ENCODE measurements at places on chromosomes 6 and 20.

DNA sequence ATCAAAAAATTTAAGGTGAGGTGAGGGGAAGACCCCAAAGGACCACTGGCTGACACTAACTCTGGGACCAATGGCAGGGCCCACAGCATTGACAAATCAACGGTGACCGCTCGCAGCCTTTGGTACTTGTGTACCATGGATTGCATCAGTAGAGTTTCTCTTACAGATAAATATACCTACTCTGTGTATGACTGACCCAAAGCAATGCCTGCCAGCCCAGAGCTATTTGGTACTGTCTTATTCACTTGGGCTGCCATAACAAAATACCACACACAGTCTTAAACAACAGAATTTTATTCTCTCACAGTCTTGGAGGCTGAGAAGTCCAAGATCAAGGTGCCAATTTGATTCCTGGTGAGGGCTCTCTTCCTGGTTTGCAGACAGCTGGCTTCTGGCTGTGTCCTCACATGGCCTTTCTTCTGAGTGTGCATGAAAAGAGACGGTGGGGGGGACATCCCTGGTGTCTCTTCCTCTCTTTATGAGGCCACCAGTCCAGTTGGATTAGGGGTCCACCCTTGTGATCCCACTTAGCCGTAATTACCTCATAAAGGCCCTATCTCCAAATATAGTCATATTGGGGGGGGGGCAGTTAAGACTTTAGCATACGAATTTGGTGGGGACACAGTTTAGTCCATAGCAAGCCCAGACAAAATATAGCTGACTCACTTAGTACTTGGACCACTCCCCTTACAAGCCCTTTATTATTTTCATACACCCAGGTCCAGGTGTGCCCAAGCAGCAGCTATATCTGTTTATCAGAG is 336.3 kb downstream of the CD83 start:
- no peak for DNase-seq

DNA sequence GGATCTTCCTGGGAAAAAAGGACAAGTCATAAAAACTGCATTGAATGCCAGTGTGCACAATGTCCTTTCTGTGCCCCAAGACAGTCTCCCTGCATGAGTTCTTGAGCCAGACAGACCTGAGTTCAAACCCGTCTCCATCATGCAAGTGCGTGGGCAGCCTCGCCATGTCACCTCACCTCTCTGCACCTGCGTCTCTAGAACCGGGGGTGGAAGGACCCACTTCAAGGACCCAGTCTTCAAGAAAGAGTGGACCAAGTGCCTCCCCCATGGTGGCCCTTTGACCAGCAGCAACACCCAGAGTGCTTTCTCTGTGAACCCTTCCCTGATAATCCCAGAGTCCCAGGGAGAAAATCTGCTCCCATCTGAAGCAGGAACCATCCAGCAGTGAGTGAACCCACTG is 23.5 kb upstream of the ANGPT4 start:
- DNase-seq, result no peak

- DNase-seq, result peak; percentile 72
Measured at GRCh38 chr6:14758421-14759081, 487.3 kb upstream of the JARID2 start.

- no peak for DNase-seq
Measured at GRCh38 chr20:48404598-48404997, 423.2 kb downstream of the PREX1 start.
